ENCODE measurements at places on chromosomes 6 and 20.

GRCh38 chr6:130958468-130958867, 104.6 kb downstream of the EPB41L2 start:
- no peak for DNase-seq

GRCh38 chr6:166109608-166110007, 58.0 kb downstream of the TBXT start:
- DNase-seq: no peak

- no peak for DNase-seq
These were observed 126.3 kb downstream of the PRND start for GRCh38 chr20:4848041-4848440.

- DNase-seq: no peak
These were observed 237.2 kb upstream of the ID4 start for GRCh38 chr6:19599796-19600464.

DNA sequence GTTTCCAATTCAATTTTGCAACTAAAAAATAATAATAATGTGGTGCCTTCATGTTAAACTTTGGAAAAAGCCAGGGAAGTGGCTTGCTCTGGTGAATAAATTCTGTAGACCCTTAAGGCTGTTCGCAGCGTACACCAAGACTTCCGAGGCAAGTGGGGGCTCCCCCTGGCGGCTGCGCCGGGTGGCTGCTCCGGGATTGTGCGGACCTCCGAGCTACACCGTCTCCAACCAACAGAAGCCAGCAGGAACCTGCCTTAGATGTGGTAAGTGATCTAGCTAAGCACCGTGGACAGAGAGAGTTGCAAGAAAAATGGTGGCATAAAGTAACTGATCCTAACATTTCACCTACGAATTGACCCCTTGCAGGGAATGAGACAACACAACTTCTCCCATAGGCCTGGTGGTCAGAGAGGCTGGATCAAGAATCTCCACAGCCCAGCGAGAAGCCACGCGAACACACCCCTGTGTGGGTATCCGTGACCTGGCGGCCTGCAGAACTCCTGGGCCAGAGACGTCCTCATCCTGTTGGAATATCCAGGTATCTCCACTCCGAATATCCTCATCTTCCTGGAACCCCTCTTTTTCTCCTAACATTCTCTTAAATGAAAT, 69.6 kb downstream of the TBXT start:
- no peak for DNase-seq

- DNase-seq: no peak
These were observed 630.8 kb downstream of the PHF3 start for GRCh38 chr6:64266351-64266821.

DNA sequence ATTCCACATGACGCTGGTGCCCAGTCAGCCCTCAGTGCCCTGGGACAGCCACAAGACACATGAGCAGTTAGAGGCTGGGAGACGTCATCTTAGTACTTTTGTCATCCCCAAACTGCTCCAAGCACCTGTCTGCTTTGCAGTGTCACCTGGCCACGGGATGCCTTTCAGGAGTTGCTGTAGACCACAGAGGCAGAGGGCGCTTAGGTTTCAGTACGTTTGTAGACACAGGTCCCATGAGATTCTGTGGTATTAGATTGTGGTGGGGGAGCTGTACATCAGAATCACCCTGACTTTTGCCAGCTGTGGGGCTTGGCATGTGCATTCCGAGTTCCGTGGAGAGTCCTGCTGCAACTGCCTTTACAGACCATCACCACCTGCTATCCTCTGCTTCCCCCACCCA, 16.7 kb downstream of the MAVS start:
- no peak for DNase-seq

DNA sequence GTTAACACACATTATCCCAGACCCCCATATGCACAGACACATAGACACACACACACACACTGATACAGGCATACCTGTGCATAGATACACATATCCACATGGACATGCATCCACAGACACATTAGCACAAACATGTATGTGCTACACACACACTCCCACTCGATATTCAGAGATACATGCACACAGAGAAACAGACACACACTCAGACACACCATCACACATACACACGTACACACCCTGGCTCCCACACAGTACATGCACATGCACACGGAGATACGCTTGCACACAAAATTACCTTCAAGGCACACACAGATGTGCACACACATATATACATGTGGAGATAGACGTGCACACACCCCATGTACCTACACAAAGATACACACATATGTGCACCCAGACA, 19.7 kb downstream of the RBM38 start:
- no peak for DNase-seq

DNA sequence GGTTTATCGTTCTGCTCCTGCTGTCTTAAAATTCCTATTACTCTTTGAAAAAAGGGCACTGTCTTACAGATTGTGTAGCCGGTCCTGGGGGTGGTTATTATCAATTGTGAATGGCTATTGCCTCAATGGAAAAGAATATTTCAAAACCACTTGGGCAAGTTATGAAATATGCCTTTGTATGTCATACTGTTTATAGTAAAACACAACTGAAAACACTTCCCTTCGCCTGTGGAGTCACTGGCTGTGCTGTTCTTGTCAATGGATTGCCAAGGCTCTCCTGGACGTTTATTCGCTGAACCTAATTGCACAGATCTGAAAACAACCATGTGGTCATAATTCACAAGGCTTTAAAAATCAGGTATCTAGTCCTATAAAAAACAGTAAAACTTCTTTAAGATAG, 47.8 kb upstream of the TAGAP start:
- DNase-seq: no peak

DNA sequence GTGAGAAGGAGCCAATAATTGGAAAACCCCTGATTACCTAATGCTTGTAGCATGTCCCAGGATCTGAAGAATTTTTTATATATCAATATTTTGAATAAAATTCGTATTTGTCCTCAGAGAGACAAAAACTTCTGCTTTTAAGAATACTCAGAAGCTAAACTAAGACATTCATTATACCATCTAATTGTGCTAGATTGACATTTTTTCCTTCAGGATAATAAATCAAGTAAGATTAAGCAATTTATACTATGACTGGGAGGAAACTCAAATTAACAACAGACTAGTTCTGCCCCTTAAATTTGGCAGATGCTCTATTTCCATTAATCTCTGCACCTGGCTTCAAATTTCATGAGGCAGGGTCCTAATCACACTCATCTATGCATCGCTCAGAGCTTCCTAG, 291.4 kb downstream of the PLCB1 start:
- DNase-seq: no peak

Measured in NCI-H446 (cell line).